ENCODE measurements at places on chromosomes 7 and 10.

GRCh38 chr7:36600869-36601530, 123.3 kb downstream of the AOAH start:
- no peak for DNase-seq

DNA sequence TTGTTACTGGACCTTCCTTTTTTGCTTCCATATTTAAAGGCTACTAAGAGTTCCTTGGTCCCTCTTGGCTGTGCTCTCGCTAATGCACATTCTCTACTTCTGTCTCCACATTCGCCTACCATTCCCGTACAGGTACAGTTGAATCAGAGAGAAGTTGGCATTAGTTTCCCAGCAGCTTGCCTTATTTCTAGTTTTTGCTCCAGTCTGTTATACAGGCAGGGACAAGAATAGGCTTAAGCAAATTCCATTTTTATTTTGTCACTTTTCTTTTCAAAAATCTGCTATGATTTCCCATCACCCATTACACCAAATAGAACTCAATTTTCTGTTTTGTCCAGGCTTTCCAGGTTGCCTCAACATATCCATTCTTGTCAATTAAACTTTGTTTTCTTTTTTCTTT, 29.9 kb downstream of the DYNC1I1 start:
- DNase-seq = no peak

DNA sequence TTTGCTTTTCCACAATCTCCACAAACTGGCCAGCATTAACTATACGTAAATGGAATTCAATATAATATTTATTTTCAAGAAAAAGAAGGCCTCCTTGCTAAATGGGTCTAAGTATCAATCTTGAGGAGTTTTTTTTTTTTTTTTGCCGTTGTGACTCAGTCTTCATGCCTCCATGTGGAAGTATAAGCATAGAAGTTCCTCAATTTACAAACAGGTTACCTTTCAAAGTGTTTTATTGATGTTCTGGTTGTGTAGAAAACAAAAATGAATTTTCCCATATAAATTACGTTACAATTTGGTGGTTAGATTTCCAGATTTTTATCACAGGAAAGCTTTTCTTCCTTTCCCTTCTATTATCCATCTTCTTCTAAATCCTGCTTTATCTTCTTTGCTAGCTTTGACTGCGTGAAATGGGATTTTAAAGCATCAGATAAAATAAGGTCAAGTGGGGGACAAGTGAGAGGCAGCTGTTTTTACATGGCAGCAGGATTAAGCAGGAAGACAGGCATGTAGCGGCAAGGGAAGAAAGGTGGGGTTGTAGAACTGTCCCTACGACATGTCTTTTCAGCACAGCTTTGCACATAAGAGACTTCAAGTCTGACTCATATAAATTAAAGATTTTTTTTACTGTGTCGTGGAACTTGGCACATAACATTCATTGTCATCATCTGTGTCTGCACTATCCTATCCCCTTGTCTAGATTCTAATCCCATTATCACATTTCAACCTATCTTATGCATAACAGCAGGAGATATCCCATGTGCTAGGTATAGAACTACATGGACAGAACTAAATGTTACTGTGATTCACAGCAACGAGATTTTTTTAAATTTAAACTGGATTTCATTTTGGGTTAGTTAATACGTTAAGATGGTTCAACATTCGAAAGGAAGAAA, 135.3 kb upstream of the FAM3C start:
- DNase-seq = no peak

GRCh38 chr10:80260295-80261243, 28.9 kb downstream of the MAT1A start:
- no peak for DNase-seq

DNA sequence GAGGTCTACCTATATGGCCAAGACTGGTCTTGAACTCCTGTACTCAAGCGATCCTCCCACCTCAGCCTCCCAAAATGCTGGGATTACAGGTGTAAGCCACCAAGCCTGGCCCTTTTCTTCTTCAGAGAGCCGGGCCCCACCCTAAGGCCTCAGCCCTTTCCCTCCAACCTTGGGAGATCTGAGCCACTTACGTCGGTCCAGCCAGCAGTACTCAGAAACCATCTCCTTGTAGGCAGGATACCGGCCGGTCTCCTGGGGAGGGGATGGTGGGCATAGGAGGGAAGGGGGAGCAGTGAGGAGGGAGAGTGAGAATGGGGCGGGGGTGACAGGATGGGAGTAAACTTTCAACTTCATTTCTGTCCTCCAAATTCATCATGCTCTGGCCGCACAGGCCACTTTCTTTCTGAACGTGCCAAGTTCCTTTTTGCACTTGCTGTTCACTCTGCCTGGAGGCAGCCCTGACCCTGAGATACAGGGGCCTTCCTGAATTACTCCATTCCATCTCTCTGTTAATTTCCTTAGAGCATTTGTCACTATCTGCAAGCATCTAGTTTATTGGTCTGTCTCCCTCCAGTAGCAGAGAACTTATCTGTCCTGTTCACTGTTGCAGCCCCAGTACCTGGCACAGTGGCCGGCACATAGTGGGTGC, 10.4 kb downstream of the PDZD7 start:
- no peak for DNase-seq

GRCh38 chr7:76359978-76360638, 1.3 kb upstream of the YWHAG start:
- no peak for DNase-seq

- DNase-seq = no peak
Observed at GRCh38 chr7:16207321-16207720, 214.0 kb downstream of the CRPPA start.
